Breast epithelium (tissue), 4 donors: ENCODE measurements at places on chromosomes 13 and 19.

GRCh38 chr13:73336773-73337172, 278.0 kb downstream of the KLF5 start:
- no peak for DNase-seq

DNA sequence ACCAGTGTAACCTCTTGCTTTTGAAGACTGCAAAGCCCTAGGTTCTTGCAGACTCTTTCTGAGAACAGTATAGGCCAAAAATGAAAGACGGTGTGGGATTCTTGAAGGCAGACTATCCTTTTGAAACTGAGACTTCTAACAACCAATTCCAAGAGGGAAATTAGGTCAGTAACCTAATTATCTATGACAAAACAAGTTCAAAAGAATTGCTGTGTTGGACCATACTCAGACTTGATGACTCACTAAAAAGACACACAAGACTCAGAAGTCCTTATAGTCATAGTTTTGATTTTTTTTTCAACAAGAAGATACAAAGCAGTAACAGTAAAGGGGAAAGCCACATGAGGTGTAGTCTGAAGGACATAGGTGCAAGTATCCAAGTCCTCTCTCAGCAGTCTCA, 624.0 kb upstream of the GPC6 start:
- no peak for DNase-seq

DNA sequence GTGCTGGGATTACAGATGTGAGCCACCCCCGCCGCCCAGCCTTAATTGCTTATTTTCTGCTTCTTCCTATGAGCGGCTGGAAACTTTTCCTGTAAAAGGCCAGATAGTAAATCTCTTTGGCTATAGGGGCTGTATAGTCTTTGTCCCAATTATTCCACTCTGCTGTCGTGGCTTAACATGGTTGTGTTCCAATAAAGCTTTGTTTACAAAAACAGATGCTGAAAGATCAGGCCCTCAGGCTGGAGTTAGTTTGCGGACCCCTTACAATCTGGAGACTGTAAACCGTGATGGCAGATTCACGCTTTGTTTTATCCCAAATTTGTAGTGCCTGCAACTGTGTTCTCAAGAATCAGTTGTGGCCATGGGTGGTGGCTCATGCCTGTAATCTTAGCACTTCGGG, 10.7 kb downstream of the KCNC3 start:
- no peak for DNase-seq

DNA sequence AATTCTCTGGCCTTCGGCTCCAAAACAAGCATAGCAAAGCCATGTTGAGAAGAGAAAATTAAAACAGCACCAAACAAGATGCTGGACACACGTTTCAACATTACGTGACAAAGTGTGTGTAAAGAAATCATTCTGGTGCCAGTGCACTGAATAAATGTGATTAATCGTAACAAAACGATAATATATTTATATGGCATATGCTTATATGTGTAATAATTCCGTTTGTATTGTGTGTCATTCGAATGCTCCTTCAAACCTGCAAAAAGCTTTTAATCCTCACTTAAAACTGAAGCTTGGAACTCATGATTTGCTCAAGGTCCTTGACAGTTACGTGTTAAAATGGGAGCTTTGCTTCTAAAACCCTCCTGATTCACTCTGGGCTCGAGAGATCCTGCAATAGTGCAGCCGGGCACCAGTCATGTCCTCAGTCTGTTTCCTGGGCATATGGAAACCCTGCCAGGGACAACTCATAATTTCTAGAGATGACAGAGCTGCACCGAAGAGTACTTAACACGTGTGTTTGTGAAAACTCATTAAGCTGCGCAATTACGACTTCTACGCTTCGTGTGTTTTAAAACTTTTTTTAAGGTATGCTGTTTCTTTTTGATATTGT, 731 bp upstream of the AKAP8L start:
- no peak for DNase-seq

- DNase-seq: no peak
Measured at GRCh38 chr19:49133621-49134454, 14.5 kb downstream of the PPFIA3 start.

DNA sequence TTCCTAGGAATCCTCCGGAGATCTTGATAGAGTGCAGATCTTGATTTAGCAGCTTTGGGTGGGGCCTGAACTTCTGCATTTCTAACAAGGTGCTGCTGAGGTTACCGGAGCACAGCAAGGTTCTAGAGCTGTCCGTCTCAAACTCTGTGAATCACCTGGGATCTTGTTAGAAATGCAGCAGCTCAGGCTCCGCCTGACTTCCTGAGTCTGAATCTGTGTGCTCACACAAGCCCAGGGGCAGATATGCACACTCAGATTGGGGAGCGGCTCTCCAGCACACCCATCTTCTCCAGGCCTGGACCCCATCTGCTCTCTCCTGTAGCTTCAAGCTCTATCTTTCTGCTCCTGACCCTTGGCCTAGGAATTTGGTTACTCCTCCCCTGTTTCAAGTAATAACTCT, 3.5 kb upstream of the TEX26 start:
- no peak for DNase-seq

DNA sequence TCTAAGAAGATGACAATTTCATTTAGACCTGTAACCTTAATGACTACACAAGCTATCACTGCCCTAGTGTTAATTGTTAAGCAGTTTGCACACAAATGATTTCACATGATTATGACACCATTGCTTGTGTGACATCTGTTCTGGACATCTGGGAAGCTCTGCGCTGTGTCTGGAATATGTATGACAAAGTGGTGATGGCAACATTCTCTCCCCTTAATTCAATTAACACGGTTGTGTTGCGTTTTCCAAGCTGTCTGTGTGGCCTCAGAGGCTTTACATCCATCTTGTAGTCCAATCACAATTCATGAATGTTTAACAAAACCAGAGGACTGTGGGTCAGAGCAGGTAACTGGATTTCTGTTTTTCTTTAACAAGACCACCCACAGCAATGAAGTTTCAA, 204.4 kb downstream of the COG6 start:
- no peak for DNase-seq

GRCh38 chr13:95300625-95301182, 547 bp downstream of the ABCC4 start:
- no peak for DNase-seq

- DNase-seq: no peak
Measured at GRCh38 chr13:21383090-21383489, 76.0 kb downstream of the ZDHHC20 start.

DNA sequence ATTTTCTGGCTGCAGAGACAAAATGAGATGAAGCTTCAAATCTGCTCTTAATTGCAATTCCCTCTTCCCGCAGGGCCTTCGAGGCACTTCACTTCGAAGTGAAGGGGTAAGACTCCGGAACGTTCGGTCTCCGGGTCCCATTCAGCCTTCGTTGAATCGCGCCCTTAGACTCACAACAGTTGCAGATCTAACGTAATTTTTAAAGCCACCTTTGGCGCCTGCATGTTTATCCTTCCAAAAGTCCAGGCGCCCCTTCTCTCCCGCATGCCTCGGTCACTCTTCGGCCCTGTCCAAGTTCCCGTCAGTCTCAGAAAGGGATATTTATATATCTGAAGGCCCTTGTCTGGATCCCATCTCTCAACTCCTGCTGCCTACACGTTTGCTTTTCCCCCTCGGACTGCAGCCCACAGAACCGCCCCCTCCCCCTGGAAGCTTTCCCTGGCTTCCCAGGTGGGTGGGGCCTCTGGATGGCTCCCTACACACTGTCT, 915 bp upstream of the KCTD12 start:
- DNase-seq: no peak

DNA sequence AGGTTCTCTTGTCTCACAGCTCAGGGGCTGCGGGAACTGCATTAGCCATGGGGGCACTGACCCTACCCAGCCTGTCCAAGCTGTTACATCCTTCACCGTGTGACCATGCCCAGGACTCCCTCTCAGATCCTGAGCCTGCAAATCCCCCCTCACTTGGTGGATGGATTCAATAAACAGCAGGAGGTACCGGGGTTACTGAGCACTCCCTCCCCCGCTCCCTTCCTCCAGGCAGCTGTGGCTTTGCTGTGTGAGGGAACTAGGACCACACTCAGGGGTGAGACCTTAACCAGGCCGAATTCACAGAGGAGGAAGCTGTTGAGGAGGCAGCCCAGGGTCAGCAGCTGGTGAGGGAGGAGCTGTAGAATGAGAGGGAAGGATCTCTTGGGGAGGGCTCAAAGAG, 27.0 kb upstream of the CEACAM1 start:
- DNase-seq: no peak

DNA sequence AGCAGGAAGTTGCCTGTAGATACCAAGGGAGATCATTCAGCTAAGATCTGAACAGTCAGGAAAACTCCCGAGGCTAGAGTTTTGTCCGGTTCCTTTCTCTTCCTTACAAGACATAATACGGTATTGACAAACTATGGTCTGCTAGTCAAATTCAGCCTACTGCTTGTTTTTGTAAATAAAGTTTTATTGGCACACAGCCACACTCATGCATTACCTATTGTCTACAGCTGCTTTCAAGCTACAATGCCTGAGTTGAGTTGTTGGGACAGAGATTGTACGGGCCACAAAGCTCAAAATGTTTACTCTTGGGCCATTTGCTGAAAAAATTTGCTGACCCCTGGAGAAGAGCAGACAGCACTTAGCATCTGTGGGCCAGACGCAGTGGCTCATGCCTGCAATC, 2.5 kb downstream of the SLC1A6 start:
- DNase-seq: no peak

DNA sequence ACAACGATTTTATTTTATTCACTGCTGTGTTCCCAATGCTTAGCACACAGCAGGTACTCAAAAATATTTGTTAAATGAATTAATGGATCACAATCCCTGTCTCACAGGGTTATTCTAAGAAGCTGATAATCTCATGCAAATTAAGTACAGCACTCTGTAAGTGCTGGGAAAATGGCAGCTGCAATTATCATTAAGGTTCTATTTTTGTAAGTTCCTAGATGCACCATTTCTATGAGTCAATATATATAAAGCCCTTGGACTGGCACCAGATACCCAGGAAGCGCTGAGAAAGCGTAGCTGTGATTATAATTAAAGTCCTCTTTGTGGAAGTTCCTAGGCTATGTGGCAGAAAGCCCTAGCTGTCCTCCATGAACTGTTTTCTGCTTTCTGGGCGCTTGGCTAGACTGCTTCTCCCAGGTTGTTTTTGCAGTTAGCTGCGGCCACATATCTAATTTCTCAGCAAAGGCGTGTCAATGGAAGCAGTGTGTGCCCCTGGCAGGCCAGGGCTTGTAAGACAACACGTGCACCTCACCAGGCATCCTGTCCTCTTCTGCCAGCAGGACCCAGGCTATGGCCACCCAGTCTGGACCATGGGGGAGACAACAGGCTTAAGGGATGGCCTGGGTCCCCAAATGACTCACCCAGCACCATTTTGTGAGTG, 5.2 kb upstream of the SRRM5 start:
- no peak for DNase-seq

GRCh38 chr13:72700509-72700908, 26.9 kb downstream of the MZT1 start:
- DNase-seq: no peak

GRCh38 chr19:18975011-18975410, 34.0 kb upstream of the HOMER3 start:
- DNase-seq: no peak

- DNase-seq: no peak
Measured at GRCh38 chr13:36108342-36108741, 22.8 kb downstream of the DCLK1 start.

DNA sequence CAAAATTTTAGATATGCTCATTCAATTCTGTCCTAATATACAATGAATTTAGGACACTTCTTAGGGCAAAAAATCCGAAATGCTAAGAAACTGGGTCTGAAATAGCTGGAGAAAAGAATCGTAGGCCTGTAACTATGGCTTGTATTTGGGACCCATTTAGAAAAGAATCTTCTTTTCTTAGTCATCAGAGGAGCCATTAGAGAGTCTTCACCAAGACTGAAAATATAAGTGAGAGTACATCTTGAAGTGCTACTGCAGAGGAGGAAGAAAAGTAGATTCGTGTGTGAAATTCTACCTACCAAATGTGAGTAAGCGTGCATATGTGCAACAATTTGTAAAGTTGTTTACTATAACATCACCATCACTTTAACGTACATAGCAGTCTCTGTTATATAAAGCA, 8.8 kb upstream of the DACH1 start:
- no peak for DNase-seq

GRCh38 chr19:17266589-17266974, 661 bp upstream of the BABAM1 start:
- no peak for DNase-seq

- DNase-seq: no peak
Measured at GRCh38 chr13:113292021-113292862, 4.8 kb upstream of the LAMP1 start.

DNA sequence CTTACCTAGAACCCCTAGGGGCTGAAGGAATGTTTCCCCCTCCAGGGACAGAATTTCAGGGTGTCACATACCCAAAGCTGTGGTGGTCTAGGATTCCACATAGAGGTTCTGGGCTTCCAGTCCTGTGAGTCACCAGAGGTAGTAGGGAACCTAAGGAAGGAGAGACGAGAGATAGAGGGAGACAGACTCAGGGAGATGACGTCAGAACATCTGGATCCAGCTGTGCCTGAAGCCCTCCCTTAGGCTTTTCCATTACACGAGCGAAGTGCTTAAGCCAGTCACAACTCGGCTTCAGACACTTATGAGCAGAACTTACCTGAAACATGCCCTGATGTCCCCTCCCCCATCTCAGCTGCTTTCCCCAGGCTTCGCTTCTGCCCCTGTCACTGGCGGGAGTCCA, 11.8 kb upstream of the SELENOW start:
- no peak for DNase-seq
